Activated CD4-positive, alpha-beta T cell treated with anti-CD3 and anti-CD28 coated beads for 48 hours (primary cell): ENCODE measurements at places on chromosomes 3 and 15.

DNA sequence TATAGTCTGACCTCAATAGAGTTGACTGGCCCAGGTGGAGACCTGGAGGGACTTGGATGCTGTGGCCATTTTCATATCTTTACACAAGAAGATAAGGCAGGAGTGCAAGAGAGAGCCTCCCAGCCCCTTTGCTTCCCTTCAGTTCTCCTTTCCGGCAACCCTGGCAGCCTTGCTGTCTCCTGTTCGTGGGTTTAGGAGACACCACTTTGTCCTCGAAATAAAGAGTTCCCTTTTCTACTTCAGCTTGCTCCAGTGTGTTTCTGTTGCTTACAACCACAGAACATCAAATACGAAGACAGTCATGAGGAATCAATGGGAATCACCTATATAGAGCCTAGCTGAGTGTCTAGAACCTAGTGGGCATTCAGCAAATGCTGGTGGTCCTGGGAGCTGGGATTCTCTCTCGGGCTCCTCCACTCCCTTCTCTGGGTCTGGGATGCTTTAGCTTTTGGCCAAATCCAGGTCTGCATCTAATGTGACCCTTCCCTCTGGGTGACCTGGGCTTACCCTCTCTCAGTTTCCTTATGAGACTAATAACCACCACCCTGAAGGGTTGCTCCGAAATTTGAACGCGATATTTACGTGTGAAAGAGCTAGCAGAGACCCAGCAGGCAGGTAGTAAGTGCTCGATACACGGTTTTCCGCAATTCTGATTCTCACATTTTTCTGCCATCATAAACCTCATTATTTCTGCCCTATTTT lies 44.5 kb downstream of the PCSK6 start:
- DNase-seq: no peak

DNA sequence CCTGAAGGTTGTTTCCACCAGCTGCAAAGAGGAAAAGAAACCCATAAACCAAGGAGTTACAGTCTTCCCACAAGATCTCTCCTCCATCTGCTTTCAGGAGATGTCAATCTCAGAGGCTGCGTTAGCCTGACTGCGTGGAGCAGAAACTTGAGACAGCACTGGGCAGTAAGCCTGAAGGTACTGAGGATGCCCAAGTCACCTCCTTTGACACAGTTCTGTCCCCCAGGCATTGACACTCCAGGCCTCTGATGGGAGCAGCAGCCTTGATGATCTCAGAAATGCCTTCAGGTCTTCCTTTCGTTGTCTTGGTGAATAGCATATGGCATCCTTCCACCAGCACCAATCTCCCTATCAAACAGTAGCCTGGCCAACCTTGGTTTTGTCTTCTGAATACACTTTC lies 89.3 kb downstream of the OXNAD1 start:
- DNase-seq: no peak

GRCh38 chr3:114115143-114115542 lies 58.6 kb downstream of the QTRT2 start:
- no peak for DNase-seq

- no peak for DNase-seq
Measured at GRCh38 chr3:148330542-148330941, 367.2 kb upstream of the AGTR1 start.

DNA sequence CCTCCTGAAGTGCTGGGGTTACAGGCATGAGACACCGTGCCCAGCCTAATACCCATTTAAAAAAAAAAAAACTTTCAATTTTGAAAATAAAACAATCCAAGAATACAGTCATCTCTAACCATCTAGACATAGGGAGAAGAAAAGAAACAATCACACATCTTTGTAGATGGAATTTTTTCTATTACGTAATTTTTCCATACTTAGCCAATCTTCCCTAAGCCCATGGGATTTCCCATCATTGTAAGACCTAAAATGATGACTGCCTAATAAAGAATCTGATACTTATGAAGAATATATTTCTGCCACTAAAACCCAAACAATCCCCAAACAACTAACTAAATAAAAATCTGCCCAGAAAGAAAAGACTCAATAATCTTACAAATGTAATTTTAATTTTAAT lies 88.7 kb downstream of the CBLB start:
- no peak for DNase-seq
